ENCODE measurements at places on chromosomes 2 and 18.

GRCh38 chr2:120999377-121000097 lies 263.9 kb downstream of the GLI2 start:
- no peaks in the 10 kb centered on the region for H3K27me3 ChIP-seq
- no peak for DNase-seq
- no peaks in the 10 kb centered on the region for H3K36me3 ChIP-seq
- H3K27ac ChIP-seq, result no peak overlapping the region
- no peaks in the 10 kb centered on the region for H3K4me1 ChIP-seq

- no peak overlapping the region for H3K4me3 ChIP-seq
- DNase-seq, result no peak
- H3K27ac ChIP-seq, result no peak overlapping the region
- H3K36me3 ChIP-seq, result no peaks in the 10 kb centered on the region
Measured at GRCh38 chr2:86592547-86593230, 29.4 kb upstream of the CHMP3 start.

- DNase-seq, result no peak
- no peaks in the 10 kb centered on the region for H3K36me3 ChIP-seq
- H3K4me1 ChIP-seq, result peaks cover 6% of the 10 kb centered on the region
- H3K27me3 ChIP-seq, result no peaks in the 10 kb centered on the region
- H3K27ac ChIP-seq, result no peak overlapping the region
- H3K4me3 ChIP-seq, result no peak overlapping the region
Measured at GRCh38 chr2:149033716-149034115, 4.8 kb upstream of the LYPD6B start.

DNA sequence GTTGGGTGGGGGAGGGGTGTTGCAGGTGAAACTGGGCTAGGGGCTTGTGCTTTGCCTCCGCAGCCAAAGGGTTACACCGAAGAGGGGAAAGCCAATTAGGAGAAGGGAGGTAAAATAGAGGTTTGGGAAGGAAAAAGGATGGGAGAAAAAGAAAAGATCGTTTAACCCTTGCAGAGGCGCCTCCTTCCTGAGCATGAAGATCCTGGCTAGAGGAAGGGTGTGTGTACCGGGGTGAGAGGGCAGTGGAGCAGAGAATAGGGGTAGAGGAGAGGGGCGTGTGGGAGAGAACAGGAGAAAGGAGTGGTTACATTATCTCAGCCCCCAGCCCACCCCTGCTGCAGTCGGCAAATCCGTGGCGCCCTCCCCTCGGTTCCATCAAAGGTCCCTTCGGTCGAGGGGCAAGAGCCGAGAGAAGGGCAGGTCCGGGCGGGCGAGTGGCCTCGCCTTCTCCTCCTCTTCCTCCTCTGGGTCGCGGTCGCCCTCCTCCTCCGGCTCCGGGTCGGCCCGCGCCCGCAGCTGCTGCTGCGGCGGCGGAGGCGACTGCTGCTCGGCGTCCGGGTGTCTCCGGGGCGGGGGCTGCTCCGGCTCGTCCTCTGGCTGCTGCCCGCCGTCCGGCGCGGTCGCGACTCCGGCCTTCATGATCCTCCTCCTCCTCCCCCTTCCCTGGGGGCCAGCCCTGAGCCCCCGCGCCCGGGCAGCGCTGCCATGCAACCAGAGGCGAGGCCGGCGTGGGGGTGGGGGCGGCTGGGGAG lies 1.1 kb downstream of the MARCHF4 start:
- no peak for DNase-seq
- no peak overlapping the region for H3K4me3 ChIP-seq
- H3K36me3 ChIP-seq, result no peaks in the 10 kb centered on the region
- H3K27me3 ChIP-seq, result peaks cover 48% of the 10 kb centered on the region
- H3K27ac ChIP-seq, result no peak overlapping the region
- peaks cover 19% of the 10 kb centered on the region for H3K4me1 ChIP-seq

DNA sequence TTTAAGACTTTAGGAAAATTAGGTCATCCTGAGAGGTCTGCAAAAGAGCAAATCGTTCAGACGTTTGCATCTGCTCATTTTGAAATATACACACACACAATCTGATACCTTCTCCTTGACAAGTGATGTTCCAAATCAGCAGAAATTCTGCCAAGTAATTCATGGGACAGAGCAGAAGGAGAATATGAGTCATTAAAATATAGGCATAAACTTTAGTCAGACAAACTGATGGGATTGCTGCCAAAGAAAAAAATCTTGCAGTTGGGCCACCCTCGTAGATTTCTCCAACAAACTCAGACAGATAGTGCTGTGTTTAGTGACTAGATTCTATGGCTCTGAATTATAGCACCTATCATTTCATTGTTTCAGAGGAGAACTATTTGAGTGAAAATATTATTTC lies 336.3 kb downstream of the NYAP2 start:
- no peak overlapping the region for H3K4me3 ChIP-seq
- H3K4me1 ChIP-seq, result no peaks in the 10 kb centered on the region
- no peaks in the 10 kb centered on the region for H3K36me3 ChIP-seq
- H3K27ac ChIP-seq, result no peak overlapping the region
- H3K27me3 ChIP-seq, result no peaks in the 10 kb centered on the region

- DNase-seq, result no peak
- H3K36me3 ChIP-seq, result no peaks in the 10 kb centered on the region
- H3K4me3 ChIP-seq, result no peak overlapping the region
- no peaks in the 10 kb centered on the region for H3K27me3 ChIP-seq
- H3K4me1 ChIP-seq, result no peaks in the 10 kb centered on the region
- no peak overlapping the region for H3K27ac ChIP-seq
Measured at GRCh38 chr2:17594533-17595401, 54.3 kb downstream of the VSNL1 start.

DNA sequence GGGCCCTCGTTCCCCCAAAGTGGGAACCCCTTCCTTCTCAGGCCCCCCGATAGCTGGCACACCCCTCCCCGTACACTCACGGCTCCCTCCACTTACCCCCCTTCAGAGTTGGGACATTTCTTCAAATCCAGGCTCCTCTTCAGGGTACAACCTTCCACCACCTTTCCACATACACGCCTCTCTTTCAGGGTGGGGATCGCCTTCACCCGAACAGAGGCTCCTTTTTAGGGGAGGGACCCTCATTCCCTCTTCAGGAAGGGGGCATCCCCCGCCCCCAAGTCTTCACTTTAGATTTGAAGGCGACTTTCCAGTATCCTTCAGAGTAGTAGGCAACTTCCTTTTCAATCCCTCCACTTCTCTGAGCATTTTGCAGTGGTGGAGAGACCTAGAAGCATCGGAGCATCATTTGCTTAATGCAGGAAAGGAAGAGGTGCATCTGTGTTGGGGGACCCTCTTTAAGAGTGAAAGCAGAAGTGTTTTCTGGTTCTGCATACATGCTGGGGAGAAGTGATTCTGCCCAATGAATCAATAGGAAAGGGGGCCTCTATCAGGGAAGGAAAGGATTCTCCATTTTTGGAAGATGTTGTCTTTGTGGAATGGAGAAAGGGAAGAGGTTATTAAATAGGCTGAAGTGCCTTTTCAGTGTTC lies 845 bp downstream of the EML4 start:
- H3K27ac ChIP-seq, result peak overlapping the region; percentile 88
- peaks cover 38% of the 10 kb centered on the region for H3K4me1 ChIP-seq
- DNase-seq, result peak; percentile 75
- H3K36me3 ChIP-seq, result peaks cover 6% of the 10 kb centered on the region
- peak overlapping the region; percentile 88 for H3K4me3 ChIP-seq

DNA sequence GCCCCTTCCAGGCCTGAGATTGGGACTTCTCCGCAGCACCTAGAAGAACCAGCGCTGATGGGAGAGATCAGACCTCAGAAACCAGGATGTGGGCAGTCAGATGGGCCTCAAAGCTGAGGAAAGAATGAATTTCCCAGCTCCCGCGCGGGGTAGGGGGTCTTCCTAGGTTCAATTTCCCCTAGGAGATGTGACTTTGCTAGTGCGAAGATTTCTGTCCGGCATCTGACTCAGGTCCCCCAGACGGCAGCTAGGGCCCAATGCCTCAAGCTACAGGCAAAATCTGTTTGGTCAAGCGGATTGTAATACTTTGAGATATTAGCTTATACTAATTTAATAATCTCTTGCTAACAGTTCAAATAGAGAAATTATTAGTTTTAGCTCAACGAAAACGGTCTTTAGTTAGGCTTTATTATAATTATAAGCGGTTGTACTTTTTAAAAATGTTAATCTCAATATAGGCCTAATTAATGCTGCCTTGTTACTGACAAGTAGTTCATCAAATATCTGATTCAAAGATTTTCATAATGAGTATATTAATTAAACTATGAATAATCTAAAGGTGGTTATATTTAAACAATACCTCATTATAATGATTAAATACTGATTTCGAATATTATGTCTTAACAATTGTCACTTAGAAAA lies 5.8 kb downstream of the DLX1 start:
- H3K27ac ChIP-seq, result no peak overlapping the region
- H3K36me3 ChIP-seq, result no peaks in the 10 kb centered on the region
- H3K4me3 ChIP-seq, result no peak overlapping the region
- peak; percentile 27 for DNase-seq
- peaks cover 68% of the 10 kb centered on the region for H3K27me3 ChIP-seq
- H3K4me1 ChIP-seq, result peaks cover 62% of the 10 kb centered on the region

DNA sequence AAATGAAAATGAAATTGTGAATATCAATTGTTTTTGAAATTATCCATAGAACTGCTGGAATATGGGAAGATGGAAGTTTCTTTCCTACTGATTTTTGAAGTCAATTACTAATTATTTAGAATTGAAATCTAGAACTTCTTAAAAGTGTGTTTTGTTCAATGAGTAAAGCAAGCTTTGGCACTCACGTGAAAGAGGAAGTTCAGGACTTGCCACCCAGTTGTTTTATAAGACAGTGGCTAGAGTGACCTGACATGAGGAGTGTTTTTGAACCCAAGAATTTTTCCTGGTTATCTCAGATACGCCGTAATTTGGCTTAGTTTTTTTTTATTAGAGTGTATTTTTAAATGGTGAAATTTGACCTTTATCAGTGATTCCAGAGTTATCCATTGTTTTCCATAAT lies 3.5 kb downstream of the MXD1 start:
- peak; percentile 52 for DNase-seq
- H3K4me1 ChIP-seq, result peaks cover 18% of the 10 kb centered on the region
- H3K27ac ChIP-seq, result no peak overlapping the region
- H3K4me3 ChIP-seq, result no peak overlapping the region

DNA sequence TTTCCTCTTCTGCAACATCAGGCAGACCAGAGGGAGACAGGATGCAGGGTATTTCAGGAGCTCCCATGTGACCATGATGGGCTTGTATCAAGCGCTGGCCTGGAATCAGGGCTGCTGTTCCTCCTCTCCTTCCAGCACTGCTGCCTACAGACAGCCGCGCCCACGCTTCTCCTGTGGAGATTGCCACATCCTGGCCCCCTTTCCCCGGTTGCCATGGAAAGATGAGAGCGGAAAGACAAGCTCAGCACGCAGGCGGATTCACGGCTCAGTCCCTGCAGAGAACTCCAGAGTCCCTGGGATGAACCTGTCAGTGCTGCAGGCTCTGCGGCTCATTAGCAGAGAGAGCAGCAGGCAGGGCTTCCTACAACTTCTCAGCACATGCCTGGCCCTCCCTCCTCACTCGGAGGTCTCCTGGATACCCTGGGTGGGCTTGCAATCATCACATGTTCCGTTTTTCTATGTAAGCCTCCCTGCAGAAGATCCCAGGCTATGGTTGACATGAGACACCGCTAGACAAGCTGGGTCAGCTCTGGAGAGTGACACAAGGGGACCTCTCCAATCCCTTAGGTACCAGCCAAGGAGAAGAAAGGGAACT lies 497.8 kb upstream of the MYT1L start:
- H3K4me3 ChIP-seq, result no peak overlapping the region
- H3K36me3 ChIP-seq, result no peaks in the 10 kb centered on the region
- H3K4me1 ChIP-seq, result no peaks in the 10 kb centered on the region
- H3K27ac ChIP-seq, result no peak overlapping the region

DNA sequence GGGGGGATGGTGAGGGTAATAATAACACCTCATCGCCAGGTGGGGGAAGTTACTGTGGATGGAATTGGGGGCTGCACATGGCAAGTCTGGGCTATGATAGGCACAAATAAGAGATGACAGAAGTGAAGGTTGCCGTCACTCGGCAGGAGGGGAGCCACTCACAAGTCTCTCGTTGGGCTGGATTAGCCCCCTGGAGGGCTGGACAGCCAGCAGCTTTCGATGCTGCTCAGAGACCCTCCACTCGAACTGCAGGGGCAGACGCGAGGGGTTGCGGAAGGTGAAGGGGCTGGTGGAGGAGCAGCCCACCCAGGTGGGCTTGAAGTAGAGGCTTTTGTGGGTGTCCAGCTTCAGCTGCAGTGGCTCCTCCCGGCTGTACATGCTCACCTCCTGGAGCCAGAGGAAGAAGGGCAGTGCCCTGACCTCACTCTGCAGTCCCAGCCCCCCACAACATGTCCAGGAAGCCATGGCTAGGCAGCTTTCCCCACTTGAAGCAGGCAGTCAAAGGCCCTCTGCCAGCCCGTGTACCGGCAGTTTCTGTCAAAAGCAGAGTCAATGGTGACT lies 18.2 kb downstream of the CFAP65 start:
- no peak overlapping the region for H3K27ac ChIP-seq
- H3K27me3 ChIP-seq, result no peaks in the 10 kb centered on the region
- no peaks in the 10 kb centered on the region for H3K36me3 ChIP-seq
- H3K4me3 ChIP-seq, result no peak overlapping the region
- no peaks in the 10 kb centered on the region for H3K4me1 ChIP-seq

DNA sequence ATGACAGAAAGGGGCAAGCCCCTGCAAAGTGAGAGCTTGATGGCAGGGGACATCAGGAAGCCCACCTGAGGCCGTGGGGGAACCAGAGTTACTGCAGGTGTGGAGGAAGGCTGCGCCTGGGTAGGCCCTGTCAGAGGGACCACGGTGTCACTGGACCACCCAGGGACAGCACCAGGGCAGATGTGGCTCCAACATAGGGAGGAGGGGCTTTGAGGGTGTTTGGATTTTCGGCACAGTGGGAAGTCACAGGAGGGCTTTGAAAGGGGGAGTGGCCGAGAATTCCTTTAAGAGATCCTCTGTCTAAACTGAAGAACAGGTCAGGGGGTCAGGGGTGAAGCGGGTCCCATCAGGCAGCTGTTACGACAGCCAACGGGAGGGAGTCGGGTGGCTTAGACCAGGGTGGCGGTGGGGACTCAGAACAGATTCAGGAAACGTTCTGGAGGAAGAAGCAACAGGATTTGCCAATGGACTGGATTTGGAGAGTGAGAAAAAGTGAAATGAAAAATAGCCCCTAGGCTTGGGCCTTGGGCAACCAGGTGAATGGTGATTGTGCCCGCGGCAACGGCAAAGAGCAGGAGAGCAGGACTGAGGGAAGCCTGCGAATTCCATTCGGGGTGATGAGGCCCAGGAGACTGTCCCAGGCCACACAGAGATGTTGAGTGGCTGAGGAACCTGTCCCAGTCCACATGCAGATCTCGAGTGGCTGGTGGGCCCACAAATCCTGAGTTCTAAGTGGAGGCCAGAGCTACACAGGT lies 166.1 kb downstream of the LAMA1 start:
- no peak for DNase-seq
- no peaks in the 10 kb centered on the region for H3K36me3 ChIP-seq
- no peak overlapping the region for H3K4me3 ChIP-seq
- H3K27me3 ChIP-seq, result no peaks in the 10 kb centered on the region
- H3K27ac ChIP-seq, result no peak overlapping the region

- no peak overlapping the region for H3K4me3 ChIP-seq
- H3K27ac ChIP-seq, result peak overlapping the region; percentile 80
- peaks cover 71% of the 10 kb centered on the region for H3K4me1 ChIP-seq
- H3K27me3 ChIP-seq, result no peaks in the 10 kb centered on the region
- H3K36me3 ChIP-seq, result peaks cover 7% of the 10 kb centered on the region
Measured at GRCh38 chr2:197240421-197241041, 70.0 kb downstream of the ANKRD44 start.

- no peaks in the 10 kb centered on the region for H3K36me3 ChIP-seq
- no peak for DNase-seq
- no peaks in the 10 kb centered on the region for H3K27me3 ChIP-seq
- H3K4me3 ChIP-seq, result no peak overlapping the region
- no peak overlapping the region for H3K27ac ChIP-seq
- no peaks in the 10 kb centered on the region for H3K4me1 ChIP-seq
Measured at GRCh38 chr2:167438206-167438605, 549.9 kb downstream of the XIRP2 start.

Measured in B cell (primary cell).